A549 (cell line): ENCODE measurements at places on chromosomes 5 and 9. TPM values are rescaled to one million over a fixed set of nuclear protein-coding genes. Genes with fewer than 3 reads are reported as not detected.

DNA sequence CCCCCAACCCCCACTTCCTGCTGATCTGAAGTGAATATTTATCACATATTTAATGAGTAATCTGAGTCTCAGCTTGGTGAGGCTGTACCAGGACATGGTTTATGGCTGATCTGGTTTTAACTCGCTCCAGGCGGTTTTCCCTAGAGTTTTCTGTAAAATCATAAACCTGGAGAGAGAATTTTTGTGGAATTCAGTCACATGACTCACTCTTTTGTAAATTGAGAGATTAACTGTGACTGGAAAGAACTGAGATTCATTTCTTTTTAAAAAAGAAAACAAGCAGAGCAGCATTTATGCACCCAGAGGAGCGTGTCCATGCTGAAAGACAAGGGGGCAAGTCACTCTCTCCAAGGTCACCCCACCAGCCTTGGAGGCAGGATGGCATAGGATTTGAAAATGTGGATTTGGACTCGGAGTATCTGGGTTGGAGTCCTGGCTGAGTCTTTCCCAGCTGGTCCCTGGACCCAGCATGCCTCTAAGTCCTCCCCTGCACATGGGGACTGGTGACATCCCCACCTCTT, 81.8 kb downstream of the ZNF618 start:
- peak; percentile 52 for DNase-seq

- no peak for DNase-seq
These were observed 347.0 kb upstream of the SLC30A5 start for GRCh38 chr5:68746643-68747420.

Gene NKD2
- polyA plus RNA-seq = 4.2 to 5.3 TPM (median 4.4 TPM) in 3 replicates

DNA sequence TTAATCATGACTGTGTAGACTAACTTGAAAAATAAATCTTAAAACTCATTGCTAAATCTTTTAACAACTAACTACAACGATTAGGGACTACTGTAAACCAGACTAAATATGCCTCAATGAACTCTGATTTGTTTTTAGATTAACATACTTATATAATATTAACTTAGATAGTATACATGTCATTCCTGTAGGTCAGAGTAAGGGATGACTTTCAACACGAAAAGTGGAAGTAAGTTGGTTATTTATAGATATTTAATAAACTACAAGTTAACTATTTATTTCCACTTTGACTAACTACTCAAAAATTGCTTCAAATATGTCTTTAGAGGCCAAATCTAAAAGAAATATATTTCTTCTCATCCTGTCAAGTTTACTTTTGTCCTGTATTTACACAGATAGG, 795.6 kb downstream of the PTPRD start:
- no peak for DNase-seq

Gene SYNPO
- polyA plus RNA-seq = 33.9 to 43.8 TPM (median 37.1 TPM) in 3 replicates

DNA sequence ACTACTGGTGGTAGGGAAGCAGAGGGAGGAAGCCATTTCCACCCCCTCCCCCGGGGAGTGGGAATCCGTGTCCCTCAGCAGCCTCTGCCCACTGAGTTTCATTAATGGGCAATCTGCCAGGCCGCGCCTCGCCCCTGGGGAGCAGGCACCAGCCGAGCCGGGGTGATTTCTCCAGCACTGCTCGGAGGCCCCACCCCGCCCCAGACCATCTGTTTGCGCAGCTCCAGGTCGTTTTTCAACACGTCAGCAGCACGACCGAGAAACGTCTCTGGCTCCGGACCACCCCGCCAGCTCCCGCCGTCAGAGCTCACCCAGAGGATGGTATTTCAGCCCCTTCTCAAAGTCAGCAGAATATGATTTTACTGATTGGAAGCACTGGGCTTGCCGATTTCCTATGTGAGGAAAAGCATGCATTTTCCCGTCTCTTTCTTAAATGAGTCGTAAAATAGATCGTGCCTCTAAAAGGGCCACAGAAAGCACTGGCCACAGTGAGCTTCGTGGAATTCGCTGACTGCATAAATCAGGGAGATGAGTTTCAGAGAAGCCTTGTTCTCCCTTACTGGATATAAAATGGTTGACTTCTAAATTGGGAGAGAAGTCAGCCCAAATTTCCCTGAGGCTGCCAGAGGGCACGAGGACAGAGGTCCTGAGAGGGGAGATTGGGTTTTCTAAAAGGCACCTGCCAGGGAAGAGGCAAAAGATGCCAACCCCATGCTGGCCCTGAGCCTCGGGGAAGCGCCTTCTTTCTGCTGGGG, 47.0 kb downstream of the OLFM1 start:
- DNase-seq = no peak

DNA sequence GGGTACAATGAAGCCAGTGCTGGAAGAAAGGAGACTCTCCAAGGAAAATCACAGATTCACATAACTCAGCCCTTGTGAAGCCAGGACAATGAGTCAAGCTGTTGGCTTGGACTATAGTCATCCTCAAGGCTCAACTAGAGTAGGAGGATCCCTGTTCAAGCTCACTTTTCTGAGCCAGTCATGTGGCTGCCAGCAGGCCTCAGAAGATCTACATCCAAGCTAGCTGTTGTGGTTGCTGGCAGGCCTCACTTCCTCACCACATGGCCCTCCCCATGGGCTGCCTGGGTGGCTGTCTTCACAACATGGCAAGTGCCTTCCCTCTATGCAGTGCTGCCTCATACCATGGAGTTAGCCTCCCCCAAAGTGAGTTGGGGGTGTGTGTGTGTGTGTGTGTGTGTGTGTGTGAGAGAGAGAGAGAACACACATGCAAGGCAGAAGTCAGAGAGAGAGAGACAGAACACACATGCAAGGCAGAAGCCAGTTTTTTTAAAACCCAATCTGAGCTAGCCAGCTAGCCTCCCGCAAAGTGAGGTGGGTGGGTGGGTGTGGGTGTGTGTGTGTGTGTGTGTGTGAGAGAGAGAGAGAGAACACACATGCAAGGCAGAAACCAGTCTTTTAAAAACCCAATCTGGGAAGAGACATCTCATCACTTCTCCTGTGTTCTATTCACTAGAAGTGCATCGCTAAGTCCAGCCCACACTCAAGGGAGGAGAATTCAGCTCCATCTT, 17.1 kb downstream of the SCAI start:
- DNase-seq = no peak

Gene IRX1
- not detected in 3 replicates for polyA plus RNA-seq

- DNase-seq = no peak
These were observed 2.3 kb upstream of the PTGER4 start for GRCh38 chr5:40677456-40677855.

Gene MAMDC4
- 7.3 to 9.1 TPM (median 7.6 TPM) in 3 replicates for polyA plus RNA-seq

DNA sequence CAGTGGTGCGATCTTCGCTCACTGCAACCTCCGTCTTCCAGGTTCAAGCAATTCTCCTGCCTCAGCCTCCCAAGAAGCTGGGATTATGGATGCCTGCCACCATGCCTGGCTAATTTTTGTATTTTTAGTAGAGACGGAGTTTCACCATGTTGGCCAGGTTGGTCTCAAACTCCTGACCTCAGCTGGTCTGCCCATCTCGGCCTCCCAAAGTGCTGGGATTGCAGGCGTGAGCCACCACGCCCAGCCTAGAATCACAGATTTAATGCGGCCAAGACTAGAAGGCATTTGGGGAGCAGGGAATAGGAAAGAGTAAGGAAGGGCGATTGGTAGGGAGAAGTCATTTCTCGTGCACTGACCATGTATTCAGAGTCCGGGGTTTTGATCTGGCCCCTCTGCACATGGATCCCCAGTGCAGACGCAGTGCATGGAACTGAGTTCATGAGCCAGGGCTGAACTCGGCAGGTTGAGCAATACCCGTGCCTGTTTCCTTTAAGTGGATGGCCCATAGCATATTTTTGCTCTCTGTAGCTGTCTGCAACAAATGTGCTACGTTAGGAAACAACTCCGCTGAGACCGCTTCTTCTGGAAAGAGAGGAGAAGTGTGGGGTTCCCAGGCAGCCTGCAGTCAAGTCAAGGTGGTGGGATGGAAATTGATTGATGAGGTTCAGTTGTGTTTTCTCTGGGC, 3.4 kb upstream of the HMCN2 start:
- no peak for DNase-seq

GRCh38 chr9:99005651-99006050, 61.9 kb downstream of the COL15A1 start:
- no peak for DNase-seq

Gene CYSRT1
- polyA plus RNA-seq = 0.81 to 1.0 TPM (median 0.87 TPM) in 3 replicates

GRCh38 chr5:67530609-67531255, 334.1 kb upstream of the CD180 start:
- DNase-seq = no peak

Gene DNM1
- polyA plus RNA-seq = 99.8 to 139 TPM (median 136 TPM) in 3 replicates

Gene PLEKHG4B
- 0.57 to 0.67 TPM (median 0.66 TPM) in 3 replicates for polyA plus RNA-seq

DNA sequence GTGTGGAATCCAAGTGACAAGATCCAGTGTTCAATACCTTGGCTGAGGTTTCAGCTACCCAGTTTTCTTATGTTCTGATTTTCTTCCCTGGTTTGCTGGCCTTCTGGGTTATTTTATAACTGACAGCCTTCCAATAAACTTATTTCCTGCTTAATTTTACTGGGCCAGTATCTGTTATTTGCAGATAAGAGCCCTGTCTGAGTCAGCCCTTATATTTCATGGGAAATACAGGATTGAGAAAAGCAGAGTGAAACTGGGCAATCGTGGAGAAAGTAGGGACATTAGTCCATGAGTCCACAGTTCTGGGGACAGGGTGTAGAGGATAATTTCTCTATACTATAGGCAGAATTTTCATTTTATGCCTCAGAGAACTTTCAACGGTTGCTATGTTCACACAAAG, 32.3 kb downstream of the TMEM167A start:
- DNase-seq = no peak

Gene ACER2
- polyA plus RNA-seq = 1.1 to 1.4 TPM (median 1.1 TPM) in 3 replicates

Gene DEPDC1B
- polyA plus RNA-seq = 15.9 to 18.5 TPM (median 17.4 TPM) in 3 replicates

DNA sequence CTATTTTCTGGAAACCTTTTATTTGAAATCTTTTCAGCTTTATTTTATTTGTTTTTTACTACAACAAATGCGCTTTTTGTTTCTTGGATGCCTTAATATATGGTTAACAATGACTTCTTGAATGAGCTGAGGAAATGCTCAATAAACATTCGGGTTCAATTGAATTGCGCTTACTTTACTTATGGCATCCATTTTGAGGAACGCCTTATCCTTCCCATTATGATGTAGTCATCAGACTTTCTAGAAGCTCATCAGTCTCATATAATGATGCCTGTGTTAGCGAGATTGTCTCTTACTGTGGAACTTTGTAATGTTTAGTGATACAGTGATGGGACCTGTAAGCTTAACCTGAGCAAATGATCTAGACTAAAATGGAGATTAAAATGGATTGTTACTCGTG, 916 bp downstream of the SHLD3 start:
- DNase-seq = no peak

- no peak for DNase-seq
These were observed 110.6 kb downstream of the HTR4 start for GRCh38 chr5:148543727-148544126.

Gene OR1J2
- 0.09 to 0.21 TPM in 2 of 3 replicates, not detected in the other for polyA plus RNA-seq

Gene RBM22
- 37.6 to 42.2 TPM (median 41.2 TPM) in 3 replicates for polyA plus RNA-seq

Gene TOPORS
- polyA plus RNA-seq = 15.2 to 19.3 TPM (median 18.2 TPM) in 3 replicates

DNA sequence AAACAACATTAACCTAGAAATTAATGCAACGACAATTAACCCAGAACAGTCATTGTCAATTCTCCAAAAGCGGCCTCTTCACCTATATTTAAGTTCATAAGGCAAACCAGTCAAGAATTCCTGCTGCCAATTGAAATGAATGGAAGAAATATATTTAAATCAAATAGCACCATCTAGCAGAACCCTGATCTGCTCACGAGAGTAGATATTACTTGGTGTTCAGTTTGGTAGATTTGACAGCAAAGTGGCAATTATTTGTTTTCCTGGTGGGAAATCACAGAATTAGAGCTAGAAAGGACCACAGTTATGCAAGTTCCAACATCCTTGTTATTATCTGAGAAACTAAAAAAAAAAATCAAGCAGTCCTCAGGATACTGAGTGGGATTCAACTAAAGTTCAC, 2.3 kb downstream of the SSBP2 start:
- no peak for DNase-seq

GRCh38 chr5:67453111-67453905, 256.7 kb upstream of the CD180 start:
- DNase-seq = no peak

Gene LECT2
- not detected in 3 replicates for polyA plus RNA-seq

DNA sequence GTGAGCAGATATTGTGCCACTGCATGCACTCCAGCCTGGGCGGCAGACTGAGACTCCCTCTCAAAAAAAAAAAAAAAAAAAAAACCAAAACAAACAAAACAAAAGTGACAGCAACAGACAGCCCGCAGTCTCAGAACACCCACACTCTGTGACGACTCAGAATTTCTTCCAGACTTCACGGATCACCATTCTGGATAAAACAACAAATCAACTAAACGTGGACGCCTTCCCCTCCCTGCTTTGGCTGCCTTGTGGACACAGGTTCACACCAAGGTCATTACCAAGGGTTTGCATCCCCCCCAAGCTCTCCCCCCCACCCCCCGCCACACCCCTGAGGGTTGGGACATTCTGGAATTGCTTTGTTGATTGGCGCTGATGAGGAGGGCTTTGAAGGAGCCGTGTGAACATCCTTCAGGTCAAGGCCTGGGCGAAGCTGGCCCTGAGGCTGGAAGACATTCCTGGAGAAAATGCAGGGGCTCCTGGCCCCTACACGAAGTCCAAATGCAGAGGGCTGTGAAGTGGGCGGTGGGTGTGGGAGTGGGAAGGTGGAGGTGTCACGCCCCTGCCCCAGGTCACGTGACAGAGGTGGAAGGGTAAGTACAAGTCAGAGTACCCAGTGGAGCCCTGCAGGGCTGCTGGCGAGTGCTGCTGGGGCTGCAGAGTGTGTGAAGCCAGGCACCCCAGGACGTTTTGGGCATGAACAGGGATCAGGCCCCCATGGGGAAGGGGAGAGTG, 10.1 kb downstream of the LCN10 start:
- no peak for DNase-seq

Gene TPPP
- polyA plus RNA-seq = 1.2 to 1.5 TPM (median 1.4 TPM) in 3 replicates

GRCh38 chr5:93092349-93093105, 488.5 kb downstream of the NR2F1-AS1 start:
- no peak for DNase-seq

Gene PAPPA
- polyA plus RNA-seq = 36.8 to 41.2 TPM (median 40.0 TPM) in 3 replicates

Gene SLC28A3
- not detected in 3 replicates for polyA plus RNA-seq
